ENCODE measurements at places on chromosomes 5 and 9.

GRCh38 chr9:90979639-90980038 lies 178.0 kb downstream of the SYK start:
- DNase-seq, result no peak

GRCh38 chr5:99034336-99034735 lies 105.5 kb upstream of the CHD1 start:
- DNase-seq, result no peak

DNA sequence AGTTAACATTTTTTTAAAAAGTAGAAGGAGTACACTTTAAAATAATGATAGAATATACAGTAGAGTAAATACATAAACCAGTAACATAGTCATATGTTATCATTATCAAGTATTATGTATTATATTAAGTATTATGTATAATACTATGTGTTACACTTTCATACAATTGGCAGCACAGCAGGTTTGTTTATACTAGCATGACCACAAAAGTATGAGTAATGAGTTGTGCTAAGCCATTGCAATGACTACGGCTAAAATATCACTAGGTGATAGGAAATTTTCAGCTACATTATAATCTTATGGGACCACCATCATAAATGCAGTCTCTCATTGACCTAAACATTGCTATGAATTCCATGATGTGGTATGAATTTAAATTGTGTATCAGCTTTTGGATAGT lies 506.0 kb downstream of the HTR1A start:
- DNase-seq, result no peak

GRCh38 chr5:37569466-37569865 lies 190.3 kb downstream of the WDR70 start:
- no peak for DNase-seq

GRCh38 chr5:33330992-33331391 lies 109.8 kb upstream of the TARS1 start:
- no peak for DNase-seq

GRCh38 chr5:56760723-56761122 lies 54.6 kb upstream of the MAP3K1 start:
- no peak for DNase-seq

DNA sequence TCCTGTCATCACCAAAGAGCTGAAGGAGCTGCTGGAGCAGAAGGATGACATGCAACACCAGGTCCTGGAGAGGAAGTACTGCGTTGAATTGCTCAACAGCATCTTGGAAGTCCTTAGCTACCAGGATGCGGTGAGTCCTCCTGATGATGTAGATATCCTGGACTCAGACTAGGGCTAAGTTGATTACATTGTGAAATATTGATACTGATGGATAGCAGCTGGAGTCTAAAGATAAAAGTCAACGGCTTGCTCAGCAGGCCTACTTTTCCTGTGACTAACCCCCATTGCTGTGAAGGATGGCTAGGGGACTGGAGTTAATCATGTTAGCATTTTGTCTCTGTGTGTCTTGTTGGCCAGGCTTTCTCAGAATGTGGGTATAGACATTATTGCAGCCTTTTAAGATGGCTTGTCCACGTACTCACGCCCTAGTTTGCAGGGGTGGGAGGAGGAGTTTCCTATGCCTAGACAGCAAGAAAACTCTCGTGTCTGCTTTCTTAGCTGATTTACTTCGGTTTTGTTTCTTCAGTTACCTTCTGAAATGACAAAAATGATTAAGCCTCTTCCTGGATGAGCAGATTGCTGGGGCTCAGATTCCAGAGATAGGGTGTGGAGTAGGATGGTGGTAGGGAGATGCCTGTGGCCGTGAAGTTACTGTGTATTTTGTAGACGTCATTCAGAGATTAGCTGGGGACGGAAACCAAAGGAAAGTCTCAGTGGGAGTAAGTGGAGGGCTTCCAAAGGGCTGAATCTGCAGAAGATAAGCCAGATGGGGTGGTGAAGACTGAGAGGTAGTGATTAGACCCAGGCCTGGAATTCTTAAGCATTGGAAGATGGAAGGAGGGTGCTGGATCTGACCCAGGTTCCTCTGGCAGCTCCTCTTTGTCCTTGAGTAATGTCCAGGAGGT lies 166.3 kb downstream of the DOCK2 start:
- no peak for DNase-seq

- DNase-seq, result no peak
Measured at GRCh38 chr9:74414325-74414724, 82.8 kb upstream of the RORB start.

DNA sequence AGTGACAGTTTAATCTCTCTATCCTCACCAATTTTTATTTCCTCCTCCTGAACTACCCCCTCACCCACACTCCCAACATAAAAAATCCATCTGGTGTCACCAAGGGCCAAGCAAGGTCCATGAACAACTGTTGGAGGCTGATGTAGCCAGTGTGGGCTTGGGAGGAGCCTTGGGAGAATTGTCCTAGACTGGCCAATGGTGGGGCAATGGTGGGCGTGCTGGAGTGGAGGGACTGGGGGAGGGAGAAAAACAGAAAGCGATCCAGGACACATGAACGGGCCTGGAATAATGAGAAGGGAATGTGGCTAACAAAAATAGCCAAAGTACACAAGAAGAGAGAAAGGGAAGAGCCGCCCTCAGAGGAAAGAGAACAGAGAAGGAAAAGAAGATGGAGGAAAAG lies 272.6 kb downstream of the ENC1 start:
- DNase-seq, result no peak

DNA sequence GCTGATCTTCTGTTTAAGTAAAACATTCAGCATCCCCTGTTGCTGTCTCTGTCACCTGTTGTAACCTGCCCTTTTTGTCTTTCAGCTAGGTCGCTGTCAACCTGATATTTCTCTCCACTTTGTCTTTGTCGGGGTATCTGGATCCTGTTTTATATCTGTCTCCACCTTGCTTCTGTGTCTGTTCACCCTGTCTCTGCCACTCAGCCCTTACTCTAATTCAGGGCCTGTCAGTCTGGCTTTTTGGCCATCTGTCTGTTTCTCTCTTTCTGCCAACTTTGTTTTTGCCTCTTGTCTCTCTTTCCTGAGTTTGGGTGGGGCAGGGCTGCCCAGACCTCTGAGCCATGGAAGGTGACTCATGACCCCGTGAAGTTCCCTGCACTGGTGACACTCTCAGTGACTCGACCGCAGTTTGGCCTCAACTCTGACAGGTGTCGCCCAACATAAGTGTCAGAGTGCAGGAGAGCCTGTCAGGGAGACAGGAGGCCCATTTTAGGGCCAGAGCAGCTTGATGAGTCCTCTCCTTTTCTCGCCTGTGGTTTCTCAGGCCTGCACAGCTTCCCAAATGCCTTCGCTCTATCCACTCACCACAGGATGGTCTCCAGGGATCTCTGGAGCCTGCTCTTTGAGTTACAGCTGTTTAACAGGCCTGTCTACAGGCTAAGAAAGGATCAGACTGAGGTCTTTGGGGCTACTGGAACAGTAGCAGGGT lies 868 bp downstream of the ZBTB43 start:
- DNase-seq, result no peak

DNA sequence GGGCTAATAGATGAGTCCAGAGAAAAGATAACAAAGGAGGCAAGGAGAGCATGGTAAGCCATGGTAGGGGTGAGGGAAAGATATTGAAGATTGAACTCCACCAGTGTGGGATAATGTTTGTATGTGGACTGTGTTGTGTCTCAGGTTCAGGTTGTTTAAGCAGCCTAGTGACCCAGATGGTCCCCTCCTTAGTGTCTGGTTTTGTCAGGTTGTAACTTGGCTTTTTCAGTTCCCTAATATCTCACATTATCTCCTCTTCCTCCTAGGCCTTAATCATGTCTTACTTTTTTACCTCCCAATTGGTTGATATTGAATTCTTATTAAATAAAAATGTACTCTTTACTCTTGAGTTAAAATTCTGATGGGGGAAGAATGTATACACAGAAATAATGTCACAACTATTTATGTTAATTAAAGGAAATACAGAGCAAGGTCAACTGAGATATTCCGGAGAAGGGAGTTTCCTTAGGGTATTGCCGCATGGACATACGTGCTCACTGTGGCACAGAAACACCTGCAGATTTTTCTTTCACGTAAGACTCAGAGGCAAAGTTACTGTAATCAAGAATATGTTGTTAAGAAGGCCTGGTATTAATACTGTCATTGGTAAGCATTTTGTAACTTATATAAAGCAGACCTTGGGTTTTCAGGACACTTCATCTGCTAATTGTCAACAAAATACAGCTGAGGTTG lies 23.4 kb upstream of the SH3GL2 start:
- no peak for DNase-seq

DNA sequence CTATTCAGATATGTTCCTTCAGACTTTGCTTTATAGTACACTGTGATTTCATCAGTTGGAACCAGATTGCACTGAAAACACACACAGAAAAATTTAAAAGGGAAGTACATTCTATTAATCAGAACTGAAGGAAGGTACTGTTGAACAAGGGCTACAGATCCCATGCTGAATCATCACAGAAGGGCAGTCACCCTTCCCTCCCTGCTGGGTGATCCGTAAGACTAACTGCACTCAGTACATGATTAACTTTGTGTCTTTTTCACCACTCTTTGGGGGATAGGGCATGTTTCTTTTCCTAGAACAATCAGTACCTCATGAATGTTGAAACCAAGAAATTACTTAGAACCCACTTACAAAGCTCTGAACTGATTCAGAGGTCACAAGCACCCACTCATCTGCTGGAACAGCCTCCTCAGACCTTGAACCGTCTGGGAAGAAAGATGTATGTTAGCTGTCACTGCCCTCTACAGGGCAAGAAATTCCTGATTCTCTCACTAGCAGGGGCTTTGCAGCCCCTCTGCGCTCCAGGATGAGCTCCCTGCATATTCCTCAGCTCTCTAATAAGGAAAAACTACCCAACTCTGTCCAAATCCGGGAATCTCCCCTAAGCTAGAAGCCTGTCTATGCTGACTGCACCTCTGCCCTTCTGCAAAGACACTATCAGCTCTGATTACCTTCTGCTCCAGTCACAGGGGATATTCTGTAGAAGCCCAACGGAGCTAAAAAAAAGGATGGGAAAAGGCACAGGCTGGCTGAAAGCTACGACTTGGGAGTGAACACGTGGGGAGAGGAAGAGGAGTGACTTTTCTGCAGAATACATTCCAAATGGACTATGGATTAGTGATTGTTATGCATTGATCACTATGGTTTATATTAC lies 51.0 kb downstream of the IARS1 start:
- DNase-seq, result no peak

- no peak for DNase-seq
Measured at GRCh38 chr5:523441-524222, 617 bp downstream of the SLC9A3 start.

- no peak for DNase-seq
Measured at GRCh38 chr9:3271581-3271980, 254.2 kb downstream of the RFX3 start.

DNA sequence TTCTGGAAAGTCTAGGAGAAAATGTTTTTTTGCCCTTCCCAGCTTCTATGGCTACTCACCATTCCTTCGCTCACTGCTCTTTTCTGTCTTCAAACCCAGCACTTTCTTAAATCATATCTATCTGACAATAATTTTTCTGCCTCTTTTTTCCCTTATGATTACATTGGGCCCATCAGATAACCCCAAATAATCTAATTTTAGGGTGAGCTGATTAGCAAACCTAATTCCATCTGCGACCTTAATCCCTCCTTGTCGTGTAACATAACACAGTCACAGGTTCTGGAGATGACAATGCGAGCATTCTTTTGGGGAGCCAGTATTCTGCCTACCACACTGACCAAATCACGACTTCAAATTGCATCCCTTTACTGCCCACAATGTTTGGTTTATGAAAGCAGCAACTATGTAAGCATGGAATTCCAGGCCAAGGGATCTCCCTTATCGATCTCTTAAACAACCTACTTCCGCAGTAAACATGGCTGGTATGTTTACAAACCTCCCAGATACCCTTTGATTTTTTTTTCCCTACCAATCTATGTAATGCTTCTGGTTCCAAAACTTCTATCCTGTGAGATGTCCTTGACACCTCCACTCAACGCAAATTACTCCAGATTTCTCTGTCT lies 2122.2 kb downstream of the MAT2B start:
- DNase-seq, result no peak

- no peak for DNase-seq
Measured at GRCh38 chr9:93110311-93110855, 14.4 kb downstream of the CARD19 start.

- no peak for DNase-seq
Measured at GRCh38 chr5:100683881-100684280, 148.7 kb downstream of the FAM174A start.

- no peak for DNase-seq
Measured at GRCh38 chr5:27568811-27569210, 530.4 kb upstream of the CDH9 start.

- DNase-seq, result no peak
Measured at GRCh38 chr5:31407921-31408693, 123.8 kb downstream of the DROSHA start.

DNA sequence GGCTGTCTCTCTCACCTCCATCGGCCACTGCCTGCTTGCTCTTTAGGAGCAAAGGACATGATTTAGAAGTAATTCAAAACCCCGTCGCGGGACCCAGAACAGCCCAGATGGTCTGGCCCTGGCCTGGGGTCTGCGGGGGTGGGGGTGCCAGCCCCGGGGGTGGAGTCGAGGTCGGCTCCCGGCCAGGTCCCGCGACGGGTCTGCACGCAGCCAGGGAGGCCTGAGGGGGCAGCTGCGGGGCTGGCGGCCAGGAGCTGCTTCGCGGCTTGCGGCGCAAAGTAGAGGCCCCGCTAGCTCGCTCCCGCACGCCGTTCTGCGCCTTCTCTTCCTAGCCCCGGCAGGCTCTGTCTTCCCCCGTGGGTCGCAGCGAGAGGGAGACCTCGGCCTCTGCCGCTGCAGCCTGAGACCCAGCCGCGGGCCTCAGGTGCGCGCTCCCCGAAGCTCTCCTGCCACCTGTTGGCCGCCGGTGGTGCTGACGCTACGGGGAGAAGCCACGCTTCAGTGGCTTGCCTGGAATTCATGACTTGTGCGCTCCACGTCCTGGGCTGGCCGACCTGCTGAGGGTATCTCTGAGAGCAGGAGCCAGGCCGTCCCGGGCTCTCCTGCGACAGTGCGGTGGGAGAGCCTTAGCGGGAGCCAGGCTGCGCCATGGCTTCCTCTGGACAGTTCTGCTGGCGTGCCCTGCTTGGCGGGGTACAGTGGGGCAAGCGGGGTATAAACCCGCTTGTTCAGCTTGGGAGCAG lies 157.2 kb upstream of the PITX1 start:
- no peak for DNase-seq

GRCh38 chr5:94972268-94972667 lies 312.6 kb downstream of the MCTP1 start:
- DNase-seq, result no peak

- no peak for DNase-seq
Measured at GRCh38 chr5:72123764-72124376, 16.6 kb downstream of the MAP1B start.

DNA sequence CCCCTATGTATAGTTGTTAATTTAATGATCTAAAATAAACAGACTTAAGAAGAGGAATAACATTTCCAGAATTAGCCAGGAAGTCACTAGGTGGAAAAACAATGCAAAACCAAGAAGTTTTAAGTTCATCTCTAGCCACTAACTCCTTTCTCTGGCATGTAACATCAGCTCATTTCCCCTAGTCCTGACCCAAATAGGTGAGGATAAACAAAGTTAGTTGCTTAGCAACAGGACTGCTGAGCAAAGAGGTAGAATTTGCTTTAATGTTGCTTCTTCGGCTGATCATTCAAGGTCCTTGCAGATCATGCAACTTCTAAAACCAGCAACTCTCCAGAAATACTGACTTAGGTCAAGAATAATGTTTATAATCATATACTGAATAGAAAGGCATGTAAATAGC lies 675.8 kb downstream of the CETN3 start:
- no peak for DNase-seq

- DNase-seq, result no peak
Measured at GRCh38 chr5:69368458-69369339, 621 bp downstream of the AK6 start.

Data from cortex of kidney (tissue), 1 donor.